ENCODE measurements at places on chromosomes 11 and 22.

DNA sequence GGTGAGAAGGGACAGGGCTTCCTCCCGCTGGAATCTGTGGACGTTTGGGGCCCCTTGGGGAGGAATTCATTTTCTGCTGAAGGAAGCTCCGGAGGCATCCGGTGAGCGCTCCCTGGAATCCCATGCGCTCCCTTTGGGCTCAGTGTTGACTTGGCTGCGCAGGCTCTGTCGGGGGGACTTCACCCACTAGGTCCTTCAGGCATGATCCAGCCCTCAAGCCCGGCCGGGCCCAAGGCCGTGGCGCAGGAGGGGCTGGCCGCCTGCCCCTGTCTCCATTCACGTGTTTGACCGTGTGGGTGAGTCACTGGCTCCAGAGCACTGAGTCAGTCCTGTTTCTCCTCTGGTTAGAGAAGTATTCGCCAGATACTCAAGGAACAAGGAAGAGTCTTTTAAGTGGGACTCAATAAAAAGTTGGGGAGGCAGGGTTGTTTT is 1.4 kb downstream of the CTTN start:
- no peak for DNase-seq

GRCh38 chr11:80638296-80638695 is 1197.5 kb upstream of the TENM4 start:
- DNase-seq, result no peak

DNA sequence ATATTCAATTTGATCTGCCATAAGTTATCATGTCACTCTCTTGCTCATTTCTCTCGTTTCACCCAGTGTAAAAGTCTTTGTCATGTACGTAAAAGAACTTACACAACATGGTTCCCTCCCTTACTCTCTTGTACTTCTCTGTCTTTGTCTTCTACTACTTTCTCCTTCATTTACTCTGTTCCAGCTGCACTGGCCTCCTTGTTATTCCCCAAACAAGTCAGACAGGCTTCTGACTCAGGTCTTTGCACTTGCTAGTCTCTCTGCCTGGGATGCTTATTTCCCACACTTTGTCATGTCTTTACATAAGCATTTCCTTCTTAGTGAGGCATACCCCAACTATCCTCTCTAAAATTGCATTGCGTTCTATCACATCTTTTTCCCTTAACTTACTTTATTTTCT is 117.3 kb downstream of the CYP2R1 start:
- DNase-seq, result no peak

- peak; percentile 79 for DNase-seq
These were observed 315.3 kb downstream of the TMEM135 start for GRCh38 chr11:87352759-87353707.

DNA sequence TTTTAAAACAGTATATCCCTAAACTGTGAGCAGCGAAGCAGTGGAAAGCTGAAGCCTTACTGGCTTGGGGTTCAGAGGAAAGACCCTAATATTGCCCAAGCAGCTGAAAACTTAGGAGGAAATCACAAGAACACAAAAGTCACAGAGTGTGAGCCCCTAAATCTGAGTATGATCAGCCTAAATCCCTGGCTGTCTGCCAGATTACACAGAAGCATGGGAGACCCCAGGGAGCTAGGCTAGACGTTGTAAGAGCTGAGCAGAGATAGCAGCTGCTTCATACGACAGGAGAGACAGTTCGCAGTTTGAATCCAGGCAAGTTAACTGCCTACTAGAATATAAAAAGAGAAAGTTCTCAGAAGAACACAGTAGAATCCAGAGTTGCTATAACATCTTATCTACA is 81.2 kb downstream of the PACS1 start:
- no peak for DNase-seq

DNA sequence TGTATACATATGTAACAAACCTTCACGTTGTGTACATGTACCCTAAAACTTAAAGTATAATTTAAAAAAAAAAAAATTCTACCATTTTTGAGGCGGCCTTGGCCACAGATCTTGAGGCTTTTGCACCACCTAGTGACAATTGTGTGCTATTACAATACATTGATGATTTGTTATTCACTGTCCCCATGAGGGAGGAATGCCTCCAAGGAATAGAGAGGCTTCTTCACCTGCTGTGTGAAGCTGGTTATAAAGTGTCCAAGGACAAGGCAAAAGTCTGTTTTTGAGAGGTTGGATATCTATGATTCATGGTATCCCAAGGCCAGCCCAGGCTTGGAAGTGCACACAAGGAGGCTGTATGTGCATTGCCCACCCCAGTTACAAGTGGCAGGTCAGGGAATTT is 30.7 kb downstream of the SLC22A25 start:
- DNase-seq, result no peak

GRCh38 chr22:29346659-29347058 is 31.2 kb upstream of the RASL10A start:
- DNase-seq, result no peak

DNA sequence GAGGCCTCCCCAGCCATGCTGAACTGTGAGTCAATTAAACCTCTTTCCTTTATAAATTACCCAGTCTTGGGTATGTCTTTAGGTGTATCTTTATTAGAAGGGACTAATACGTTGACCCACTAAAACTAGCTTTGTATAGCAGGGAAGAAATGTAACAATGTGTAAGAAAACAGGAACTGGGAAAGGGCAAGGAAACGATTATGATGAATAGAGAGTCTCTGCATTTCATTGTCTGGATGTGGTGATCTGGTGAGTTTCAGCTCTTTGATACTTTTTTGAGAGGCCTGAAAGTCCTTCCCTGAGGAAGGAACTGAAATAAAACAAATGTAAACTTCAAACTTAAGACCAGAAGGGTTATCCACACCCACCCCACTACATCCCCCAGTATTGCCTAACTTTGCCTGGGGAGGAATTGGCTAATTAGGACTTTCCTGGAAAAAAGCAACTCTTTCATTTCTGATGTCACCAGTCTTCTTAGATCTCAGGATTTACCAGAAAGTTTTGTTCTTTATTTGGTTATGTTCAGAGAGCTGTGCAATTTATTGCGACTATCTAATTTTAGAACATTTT is 119.0 kb downstream of the LDLRAD3 start:
- DNase-seq, result no peak

DNA sequence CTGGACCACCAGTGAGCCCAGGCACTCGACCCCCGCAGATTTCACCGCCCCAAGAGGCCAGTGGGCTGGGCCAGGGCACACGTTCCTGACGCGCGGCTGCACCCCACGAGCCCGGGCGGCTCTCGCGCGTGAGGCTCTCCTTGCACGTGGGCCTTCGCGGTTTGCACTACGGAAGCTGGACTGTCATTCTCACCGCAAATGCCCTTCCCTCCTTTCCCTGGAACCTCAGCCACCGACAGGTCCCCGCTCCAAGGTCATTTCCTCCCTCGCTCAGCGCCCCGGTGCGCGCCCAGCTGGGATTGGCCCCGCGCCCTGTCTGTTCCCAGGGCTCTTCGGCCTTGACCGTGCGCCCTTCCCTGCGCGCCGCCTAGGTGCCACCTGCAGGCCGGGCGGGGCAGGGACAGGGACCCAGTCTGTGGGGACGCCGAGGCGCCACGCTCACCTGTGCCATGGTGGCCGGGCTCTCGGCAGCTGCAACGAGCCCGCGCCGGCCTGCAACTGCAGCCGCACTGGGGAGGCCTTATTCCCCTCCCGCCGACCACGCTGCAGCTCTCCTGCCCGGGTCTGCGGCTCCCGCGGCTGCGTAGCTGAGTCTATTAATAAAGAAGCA is 2.1 kb upstream of the CPT1A start:
- peak; percentile 67 for DNase-seq

GRCh38 chr22:34769361-34769760 is 296.6 kb upstream of the ISX start:
- no peak for DNase-seq

- no peak for DNase-seq
These were observed 8.6 kb downstream of the ZNF195 start for GRCh38 chr11:3370311-3370870.

DNA sequence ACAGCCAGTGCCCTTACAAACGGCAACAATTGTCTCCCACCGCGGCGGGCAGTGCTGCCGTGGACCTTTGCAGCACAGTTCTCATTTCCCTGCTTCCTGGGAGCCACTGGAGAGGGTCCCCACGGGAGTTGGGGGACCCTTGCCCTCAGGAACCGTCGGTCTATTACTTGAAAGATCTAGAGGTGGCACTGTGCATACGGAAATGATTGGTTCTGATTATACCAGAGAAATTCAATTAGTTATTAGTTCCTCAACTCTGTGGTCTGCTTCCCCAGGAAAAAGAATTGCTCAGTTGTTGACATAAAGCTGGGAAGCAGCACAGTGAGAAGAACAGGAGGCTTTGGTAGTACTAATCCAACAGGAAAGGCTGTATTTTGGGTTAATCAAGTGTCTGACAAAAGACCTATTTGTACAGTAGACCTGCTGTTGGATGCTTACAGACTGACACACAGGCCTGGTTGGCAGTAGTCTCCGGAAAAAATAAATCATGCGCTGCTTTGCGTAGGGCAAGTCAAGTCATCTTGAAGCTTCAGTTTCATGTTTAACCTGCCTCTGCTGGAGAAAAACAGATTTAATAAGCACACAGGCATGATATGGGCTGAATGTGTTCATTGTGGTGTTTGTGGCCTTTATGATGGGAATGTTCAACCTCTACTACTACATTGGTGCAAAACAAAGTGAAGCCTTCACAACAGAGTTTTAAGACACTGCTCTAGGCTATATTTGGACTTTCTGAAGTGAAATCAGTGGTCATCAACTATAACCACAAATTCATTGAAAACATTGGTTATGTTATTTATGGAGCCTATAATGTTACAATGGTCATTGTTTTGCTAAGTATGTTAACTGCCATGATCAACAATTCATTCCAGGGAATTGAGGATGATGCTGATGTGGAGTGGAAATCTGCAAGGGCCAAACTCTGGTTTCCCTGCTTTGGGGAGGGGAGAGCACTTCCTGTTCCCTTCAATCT is 54.6 kb upstream of the SC5D start:
- no peak for DNase-seq

DNA sequence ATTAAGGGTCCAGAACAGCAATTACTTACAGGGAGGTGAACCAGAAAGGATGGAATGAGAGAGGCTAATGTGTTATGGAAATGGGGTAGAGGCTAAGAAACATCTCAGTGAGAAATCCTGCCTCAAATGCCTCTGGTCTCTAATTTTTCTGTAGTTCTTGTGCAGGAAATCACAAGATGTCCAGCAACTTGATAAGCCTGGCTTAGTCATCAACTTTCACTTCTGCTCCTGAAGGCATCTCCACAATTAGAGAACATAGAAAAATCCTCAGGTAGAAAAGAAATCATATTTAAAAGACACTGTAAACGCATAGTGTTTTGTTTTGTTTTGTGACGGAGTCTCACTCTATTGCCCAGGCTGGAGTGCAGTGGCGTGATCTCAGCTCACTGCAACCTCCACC is 18.7 kb downstream of the MRGPRX4 start:
- DNase-seq, result no peak

DNA sequence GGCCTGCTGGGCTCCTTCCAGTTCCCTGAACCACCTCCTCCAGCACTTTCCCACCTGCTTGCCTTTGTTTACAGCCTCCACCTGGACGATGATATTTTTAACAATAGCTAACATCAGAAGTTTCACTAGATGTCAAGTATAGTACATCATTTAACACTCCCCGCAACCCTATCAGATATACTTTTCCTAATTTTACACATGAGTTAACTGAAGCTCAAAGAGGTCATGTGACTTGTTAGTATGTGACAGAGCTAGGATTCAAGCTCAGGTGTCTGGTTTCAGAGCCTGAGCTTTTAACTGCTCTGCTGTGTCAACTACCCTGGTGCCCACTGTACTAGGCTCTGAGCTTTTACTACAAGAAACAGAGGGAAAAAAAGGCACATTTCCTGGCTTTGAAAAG is 14.3 kb upstream of the HPX start:
- DNase-seq, result no peak

GRCh38 chr11:113174882-113175281 is 139.5 kb upstream of the TTC12 start:
- DNase-seq, result no peak

DNA sequence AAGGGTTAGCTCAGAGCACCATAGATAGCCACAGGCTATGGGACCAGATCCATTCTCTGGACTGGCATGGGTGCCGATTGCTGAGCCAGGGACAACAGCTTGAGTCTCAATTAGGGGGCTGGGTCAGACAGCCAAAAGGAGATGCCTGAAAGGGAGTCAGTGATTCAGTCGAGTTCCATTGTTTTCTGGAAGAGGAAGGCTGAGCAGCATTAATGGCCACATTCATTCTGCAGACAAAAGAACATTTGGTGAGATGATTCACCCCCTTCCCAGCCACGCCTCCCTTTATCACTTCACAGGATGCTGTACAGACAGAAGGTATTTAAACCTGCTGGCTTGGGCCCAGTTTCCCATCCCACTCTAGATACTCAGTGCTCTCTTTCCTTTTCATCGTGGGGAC is 131.9 kb downstream of the ADAMTS15 start:
- no peak for DNase-seq

DNA sequence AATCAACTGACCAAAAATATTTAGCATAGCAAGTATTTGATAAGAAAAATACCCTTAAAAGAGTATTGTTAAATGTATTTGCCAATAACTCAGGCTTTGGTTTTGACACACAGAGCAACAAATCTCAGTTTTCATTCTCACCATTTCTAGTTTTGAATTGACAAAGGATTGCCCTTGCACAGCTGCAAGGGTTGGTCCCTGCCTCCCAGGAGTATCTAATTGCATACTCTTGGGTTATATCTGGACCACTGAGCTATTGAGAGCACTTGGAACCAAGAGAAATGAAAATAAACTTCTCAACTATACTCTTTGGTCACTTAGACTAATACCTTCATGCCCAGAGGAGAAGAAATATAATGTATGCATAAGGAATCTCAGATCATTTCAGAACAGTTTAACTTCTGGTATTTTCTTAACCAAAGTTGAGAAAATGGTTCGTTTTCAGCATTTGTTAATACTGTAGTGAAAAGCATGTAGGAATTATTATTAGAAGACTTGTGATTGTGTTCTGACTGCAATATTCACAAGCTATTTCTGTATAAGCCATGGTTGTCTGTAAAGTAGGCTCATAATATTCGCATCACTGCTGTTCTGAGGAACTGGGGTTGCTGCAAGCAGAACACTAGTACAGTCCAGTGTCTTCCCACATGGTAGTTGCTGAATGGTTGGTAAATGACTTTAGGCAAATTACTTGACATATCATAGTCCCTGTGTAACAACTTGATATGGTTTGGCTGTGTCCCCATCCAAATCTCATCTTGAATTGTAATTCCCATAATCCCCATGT is 7.9 kb downstream of the C2CD3 start:
- no peak for DNase-seq

DNA sequence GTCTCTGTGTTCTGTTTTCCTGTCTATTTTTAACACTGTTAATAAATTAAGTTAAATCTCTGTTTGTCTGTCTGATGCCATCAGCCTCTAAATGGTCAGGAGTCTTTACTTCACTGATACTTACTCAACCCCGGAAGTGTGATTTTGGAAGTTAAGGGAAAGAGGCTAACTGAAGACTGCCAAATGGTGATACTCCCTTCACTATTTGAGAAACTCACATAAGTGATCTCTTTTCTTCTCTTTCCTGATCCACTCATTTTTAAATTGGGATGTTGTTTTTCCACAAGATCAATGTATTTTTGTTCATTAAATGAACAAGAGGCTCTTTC is 389 bp upstream of the CASP12 start:
- no peak for DNase-seq

- DNase-seq, result no peak
These were observed 32.1 kb upstream of the PCF11 start for GRCh38 chr11:83124636-83125424.

GRCh38 chr11:44725757-44726282 is 942 bp upstream of the TSPAN18 start:
- peak; percentile 6 for DNase-seq
